NCI-H1930 (cell line): ENCODE measurements at places on chromosomes 1 and 21.

GRCh38 chr21:36732761-36733160, 33.8 kb downstream of the SIM2 start:
- no peak for DNase-seq

DNA sequence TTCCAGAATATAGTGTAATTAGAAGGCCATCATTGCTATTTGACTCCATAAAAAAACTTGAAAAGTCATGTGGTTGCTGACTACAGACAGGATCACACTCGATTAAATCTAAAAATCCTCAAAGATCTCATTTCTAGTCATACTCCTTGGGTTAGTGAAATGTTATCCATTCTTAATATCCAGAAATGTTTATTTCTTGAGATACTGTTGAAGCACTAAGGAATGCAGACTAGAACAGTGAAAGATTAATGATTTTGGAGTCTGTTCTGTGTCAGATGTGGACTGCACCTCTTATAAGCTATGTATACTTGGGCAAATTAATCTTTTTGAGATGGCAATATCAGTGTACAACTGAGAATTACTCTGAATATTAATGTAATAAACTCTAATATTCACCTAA, 65.1 kb downstream of the ADSS2 start:
- DNase-seq, result no peak

- DNase-seq, result no peak
These were observed 16.0 kb downstream of the KIF21B start for GRCh38 chr1:201007481-201007880.

GRCh38 chr1:211632808-211633523, 42.5 kb downstream of the NEK2 start:
- no peak for DNase-seq

DNA sequence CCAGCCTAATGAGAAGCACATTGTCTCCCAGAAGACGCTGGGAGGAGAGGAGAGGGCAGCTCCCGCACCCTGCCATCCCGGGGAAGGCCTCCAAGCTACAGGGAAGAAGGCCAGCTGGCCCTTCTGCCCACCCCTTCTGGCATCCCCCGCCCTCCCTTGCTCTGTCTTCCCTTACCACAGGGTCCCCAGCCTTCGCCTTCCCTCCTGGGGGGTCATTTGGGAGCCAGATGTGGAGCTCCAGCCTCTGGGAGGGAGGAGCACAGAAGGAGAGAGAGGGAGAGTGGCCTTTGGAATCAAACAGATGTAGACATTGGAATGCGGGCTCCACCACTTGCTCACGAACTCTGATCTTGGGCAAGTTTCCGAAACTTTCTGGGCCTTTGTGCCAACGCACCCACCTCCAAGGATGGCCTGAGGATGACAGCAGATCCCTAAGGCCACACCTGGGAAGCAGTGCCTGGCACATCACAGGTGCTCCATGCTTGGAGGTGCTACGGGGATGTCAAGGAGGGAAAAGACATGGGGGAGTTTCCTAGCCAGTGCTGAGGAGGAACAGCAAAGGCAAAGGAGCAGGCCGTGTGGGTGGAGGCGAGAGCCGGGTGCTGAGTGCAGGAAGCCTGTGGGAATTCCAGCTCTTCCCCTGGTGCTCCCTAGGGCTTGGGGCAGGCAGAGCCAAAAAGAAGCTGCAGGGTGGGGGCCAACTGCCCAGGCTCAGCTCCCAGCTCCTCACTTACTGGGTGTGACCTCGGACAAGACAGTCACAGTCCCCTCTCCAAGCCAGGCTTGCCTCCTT, 23.1 kb upstream of the RSPO1 start:
- DNase-seq, result no peak

DNA sequence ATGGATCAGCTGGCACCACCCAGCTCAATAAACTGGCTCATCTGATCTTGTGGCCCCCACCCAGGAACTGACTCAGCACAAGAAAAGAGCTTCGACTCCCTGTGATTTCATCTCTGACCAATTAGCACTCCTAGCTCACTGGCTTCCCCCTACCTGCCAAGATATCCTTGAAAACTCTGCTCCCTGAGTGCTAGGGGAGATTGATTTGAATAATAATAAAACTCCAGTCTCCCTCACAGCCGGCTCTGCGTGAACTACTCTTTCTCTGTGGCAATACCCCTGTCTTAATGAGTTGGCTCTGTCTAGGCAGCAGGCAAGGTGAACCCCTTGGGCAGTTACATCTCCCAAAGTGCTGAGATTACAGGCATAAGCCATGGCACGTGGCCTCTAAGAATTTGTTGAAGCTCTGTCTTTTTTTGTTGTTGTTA, 11.8 kb upstream of the RHBDL2 start:
- DNase-seq, result no peak

DNA sequence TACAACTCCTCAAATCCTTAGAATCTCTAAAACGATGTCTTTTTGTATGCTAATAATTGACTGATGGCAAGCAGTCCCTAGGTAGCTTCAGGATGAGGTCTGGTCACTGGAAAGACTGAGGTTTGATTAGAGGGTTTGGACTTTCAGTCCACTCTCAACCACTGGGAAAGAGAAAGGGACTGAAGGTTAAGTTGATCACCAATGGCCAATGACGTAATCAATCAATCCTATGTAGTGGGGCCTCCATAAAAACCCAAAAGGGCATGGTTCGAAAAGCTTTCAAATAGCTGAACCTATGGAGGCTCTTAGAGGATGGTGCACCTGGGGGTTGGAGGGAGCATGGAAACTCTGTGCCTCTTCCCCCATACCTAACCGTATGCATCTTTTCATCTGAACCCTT, 39.6 kb upstream of the DNASE2B start:
- no peak for DNase-seq
